M059J (cell line): ENCODE measurements at places on chromosomes 3 and 15. TPM values are rescaled to one million over a fixed set of nuclear protein-coding genes. Genes with fewer than 3 reads are reported as not detected.

DNA sequence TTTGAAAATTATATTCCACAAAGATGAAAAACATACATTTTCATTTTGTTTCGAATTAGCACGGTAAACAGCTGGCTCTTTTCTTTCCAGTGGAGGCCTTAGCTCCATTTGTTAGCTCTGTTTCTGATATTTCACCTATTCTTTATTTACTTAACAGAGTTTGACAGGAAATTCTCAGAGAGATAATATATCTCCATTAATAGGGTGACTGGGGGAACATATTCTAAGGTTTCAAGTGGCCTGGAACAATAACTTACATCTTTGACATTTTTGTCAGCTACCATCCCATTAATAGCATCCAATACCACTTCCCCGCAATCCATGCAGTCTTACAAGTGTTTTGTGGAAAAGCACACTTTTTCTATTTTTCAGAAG lies 577.6 kb upstream of the MDFIC2 start:
- DNase-seq = no peak

- DNase-seq = peak; percentile 47
Observed at GRCh38 chr3:135014566-135014965, 219.5 kb downstream of the EPHB1 start.

DNA sequence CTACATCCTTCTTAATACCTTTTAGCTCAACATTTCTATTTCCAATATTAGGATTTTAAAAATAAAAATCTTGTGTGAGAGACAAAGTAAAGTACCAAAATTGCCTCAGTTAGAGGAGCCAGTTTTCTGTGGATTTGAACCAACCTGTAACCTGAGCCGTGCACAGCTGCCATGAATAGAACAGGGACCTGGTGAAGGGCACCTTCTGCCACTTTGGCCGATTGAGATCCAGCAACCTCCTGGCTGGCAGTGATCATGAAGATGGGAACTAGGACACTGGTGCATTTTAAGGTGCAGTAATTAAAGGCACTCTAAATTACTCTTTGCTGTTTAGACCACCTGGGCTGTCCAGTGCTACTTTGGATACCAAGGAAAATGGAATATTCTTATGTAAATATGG lies 34.3 kb upstream of the TRAK1 start:
- no peak for DNase-seq

- DNase-seq = peak; percentile 5
Observed at GRCh38 chr3:71309342-71309741, 274.2 kb downstream of the FOXP1 start.

DNA sequence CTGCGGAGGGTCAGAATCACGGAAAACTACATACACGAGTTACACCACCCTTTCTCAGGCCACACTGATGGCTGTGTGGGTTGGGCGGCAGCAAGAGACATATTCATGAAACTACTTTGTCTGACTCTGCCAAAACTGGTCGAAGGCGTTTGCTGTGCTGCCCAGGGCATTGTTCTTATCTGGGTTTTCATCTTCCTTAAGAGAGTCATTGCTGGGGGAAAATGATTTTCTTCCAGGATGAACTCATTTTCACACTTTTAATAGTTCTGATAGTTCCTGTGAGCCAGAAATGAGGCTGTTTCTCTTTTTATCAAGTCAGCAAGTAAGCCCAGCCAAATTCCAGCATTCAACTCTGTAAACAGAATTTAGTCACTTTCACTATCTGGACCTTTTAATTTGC lies 47.6 kb downstream of the TRIM71 start:
- peak; percentile 77 for DNase-seq

- DNase-seq = no peak
Observed at GRCh38 chr3:56023546-56023945, 444.7 kb downstream of the ERC2 start.

Gene SI
- not detected in 2 replicates for total RNA-seq

Gene SETD2
- 10.7 and 17.3 TPM in 2 replicates for total RNA-seq
